ENCODE measurements at places on chromosomes 6 and 20.

DNA sequence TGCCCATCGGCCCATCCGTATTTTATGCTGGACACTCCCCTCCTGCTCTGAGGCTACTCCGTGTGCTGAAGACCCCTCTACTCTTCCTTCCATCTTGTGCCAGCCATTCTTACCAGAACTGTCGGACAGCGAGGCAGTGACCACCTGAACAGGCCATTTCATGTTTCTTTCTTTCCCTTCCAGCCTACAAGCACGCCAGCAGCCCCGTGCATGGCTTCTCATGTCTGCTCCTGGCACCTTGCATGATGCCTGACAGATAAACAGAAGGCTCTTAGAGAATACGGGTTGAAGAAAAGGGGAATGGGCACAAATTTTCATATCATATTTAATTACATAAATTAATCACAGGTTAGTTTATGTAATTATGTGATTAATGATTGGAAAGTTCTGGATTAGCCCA lies 95.7 kb downstream of the ARID1B start:
- DNase-seq, result no peak

DNA sequence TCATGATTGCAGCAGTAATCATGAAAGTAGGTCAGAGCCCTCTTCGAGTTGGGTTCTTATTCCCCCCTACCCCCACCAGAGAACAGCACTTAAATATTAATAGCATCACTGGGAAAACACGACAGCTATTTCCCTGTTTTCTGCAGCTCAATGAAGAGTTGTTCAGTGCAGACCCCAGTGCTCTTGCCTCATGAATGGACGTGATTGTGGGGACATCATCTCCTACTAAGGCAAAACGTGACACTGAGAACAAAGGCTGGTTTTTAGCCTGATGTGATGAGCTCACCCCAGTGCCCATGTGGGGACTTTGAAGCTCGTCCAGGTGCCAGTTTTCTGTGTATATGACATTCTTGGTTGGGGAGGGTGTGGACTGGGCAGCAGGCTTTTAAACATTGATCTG lies 105.9 kb downstream of the SLC35F1 start:
- DNase-seq, result no peak

GRCh38 chr6:168838037-168838399 lies 397.0 kb downstream of the SMOC2 start:
- no peak for DNase-seq

DNA sequence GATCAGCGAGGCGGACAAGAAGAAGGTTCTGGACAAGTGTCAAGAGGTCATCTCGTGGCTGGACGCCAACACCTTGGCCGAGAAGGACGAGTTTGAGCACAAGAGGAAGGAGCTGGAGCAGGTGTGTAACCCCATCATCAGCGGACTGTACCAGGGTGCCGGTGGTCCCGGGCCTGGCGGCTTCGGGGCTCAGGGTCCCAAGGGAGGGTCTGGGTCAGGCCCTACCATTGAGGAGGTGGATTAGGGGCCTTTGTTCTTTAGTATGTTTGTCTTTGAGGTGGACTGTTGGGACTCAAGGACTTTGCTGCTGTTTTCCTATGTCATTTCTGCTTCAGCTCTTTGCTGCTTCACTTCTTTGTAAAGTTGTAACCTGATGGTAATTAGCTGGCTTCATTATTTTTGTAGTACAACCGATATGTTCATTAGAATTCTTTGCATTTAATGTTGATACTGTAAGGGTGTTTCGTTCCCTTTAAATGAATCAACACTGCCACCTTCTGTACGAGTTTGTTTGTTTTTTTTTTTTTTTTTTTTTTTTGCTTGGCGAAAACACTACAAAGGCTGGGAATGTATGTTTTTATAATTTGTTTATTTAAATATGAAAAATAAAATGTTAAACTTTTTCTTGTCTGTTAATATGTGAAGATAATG lies 2.2 kb downstream of the HSPA1B start:
- DNase-seq, result peak; percentile 81

- no peak for DNase-seq
Observed at GRCh38 chr6:147564556-147564955, 56.1 kb downstream of the SAMD5 start.

GRCh38 chr6:1765160-1765903 lies 155.6 kb downstream of the FOXC1 start:
- no peak for DNase-seq

- DNase-seq, result peak; percentile 13
Observed at GRCh38 chr6:42279144-42279781, 61.6 kb upstream of the MRPS10 start.

DNA sequence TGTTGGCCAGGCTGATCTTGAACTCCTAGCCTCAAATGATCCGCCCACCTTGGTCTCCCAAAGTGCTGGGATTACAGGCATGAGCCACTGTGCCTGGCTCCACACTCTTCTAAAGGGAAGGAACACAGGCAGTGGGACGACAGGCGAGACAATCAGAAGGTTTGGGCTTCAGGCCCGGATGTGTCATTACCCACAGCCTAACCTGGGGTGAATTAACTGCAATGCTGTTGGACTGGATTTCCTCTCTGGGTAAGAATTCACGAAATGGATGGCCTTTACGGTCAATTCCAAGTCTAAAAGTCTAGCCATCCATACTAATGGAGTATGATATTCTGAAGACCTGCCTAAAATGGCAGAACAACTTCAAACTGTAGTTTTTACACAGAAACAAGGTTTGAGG lies 83.7 kb upstream of the CCDC28A start:
- DNase-seq, result no peak

DNA sequence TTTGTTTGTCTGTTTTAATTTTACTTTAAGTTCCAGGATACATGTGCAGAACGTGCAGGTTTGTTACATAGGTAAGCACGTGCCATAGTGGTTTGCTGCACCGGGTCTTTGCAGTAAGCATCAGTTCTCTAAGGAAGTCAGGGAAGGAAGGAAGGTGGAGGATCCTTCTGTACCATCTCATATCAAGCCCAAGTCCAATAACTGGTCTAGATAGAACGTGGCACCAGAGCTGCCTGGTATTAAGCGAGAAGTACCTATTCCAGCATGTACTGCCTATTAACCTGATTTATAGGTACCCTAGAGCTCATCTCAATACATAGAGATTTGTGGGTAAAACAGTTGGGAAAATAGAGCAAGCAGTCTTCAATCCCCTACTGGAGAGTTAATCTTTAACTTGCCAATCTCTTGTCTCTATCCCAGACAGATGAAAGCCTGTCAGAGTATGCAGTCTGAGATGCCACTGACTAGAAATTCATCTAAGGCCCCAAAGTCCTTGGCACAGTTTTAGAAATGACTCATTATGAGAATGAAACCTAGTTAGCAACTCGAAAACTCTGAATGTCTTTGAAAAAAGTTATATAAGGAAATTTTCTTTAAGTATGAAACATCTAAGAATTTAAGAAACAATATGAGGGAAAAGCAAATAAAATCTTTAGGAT lies 144.9 kb downstream of the TFAP2A start:
- DNase-seq, result no peak

- no peak for DNase-seq
Observed at GRCh38 chr20:59568509-59569024, 35.8 kb upstream of the PHACTR3 start.

- peak; percentile 100 for DNase-seq
Observed at GRCh38 chr6:26157251-26158075, 70.2 kb downstream of the HFE start.

DNA sequence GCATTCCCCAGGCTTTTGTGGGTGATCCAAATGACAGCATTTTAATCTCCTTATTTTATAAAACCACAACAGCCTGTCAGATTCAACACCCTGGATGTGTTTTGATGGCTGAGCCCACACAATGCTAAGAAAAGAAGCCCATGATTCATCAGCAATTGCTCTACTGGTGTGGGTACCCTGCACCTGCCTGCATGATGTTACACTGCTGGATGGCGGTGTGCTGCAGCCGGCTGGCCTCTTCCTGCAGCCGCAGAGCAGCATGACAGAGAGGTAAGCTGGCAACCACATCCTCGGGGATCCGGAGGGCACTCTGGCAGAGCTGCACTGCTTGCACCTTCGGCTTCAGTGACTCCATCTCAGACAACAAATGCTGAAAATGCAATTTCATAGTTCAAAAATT lies 327.5 kb downstream of the SYNE1 start:
- peak; percentile 38 for DNase-seq

GRCh38 chr6:87702589-87702945 lies 534 bp upstream of the AKIRIN2 start:
- DNase-seq, result no peak

GRCh38 chr6:36957773-36958271 lies 3.3 kb downstream of the PI16 start:
- DNase-seq, result no peak

- DNase-seq, result no peak
Observed at GRCh38 chr20:37492096-37492625, 28.9 kb upstream of the NNAT start.

DNA sequence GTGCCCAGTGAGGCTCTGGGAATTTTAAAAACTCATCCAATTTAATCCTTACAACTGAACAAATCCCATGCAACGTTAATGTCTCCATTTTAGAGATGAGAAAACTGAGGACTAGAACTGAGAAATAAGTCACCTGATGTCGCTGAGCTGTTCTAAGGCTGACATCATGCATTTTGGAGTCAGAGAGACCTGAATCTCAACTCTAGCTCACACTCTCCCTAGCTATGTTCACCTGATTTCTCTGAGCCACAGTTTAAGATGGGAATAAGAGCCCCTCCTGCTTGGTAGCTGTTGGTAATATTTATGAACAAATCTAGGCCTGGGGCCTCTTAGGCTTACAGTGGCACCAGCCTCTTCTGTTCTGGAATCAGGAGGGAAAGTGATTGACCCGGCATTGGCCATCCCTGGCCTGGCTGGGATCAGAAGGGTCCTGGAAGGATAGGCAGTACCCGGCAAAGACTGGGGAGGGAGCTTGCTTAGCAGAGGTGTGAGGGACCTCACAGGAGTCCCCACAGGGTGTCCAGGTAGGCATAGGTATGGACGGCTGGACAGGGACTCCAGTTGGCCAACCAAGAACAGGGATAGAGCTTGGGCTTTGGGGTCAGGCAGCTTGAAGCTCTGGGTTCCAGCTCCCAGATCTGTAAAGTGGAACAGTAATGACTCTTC lies 18.8 kb upstream of the CSNK2A1 start:
- no peak for DNase-seq

DNA sequence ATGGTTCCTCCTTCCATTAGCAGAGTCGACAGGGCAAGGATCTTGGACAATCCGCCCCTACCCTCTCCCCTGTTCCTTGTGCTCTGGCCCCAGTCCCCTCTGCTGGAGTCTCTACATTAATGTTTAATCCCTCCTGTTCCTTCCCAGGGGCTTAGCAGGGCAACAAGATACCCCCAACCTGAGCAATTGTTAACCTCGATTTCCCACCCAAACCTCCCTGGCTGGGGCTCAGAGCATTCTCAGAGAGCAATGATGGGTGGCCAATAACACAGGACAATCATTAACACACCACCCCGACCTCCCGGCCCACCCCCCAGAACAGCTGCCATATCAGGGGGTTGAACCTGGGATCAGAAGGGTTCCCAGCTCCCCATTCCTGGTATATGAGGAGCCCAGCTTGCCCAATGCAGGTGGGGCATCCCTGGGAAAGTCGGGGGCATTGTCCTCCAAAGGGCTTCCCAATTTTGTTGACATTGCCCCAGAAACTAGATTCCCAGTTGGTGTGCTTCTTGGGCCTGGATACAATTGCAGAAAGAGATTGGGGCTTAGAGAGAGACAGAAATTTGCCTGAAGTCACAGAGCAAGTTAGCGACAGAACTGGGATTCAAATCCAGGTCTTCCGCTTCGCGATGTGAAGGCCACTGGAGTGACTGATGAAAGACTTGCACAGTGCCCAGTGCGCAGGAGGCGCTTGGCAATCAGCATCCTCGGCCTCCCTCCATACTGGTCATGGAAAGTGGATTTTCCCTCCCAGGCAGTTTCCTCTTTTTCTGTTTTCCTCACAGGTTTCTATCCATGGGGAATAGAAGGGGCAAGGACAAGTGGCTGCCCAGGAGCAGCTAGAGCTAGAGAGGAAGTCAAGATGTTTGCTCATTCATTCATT lies 59.6 kb upstream of the TTPAL start:
- DNase-seq, result no peak

GRCh38 chr6:41046084-41046483 lies 3.8 kb downstream of the TSPO2 start:
- DNase-seq, result no peak

DNA sequence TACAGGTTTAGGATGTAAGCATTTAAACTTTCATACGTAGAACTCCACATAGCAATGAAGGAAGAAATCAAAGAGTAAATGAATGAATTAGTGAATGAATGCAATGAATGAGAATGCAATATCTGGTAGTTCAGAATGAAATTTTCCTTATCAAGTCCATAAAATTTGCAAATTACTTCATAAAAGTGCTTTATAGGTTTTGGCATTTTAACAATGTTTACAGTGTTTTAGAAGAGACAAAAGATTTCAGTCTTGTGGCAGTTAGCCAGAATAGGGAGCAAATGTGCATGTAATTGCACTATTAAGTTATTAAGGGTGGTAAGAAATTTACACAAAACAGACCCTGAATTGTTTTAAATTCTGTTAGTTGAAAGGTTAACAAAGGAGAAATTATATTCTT lies 739.4 kb upstream of the FLRT3 start:
- DNase-seq, result no peak

DNA sequence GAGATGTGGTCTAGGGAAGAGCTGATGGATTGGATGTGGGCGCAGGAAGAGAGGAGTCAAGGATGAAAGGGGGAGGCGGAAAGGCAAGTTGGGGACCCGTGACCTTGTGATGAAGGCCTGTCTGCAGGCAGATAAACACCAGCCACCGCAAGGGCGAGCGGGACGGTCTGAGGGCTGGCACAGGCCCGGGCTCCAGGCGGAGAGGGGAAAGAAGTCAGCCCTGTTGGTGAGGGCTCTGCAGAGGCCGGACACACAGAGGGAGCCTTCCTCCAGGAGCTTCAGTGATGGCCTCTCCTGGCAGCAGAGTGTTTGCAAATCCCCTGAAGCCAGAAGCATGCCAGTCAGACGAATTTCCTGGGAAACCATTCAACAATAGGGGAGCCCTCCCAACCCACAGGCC lies 112.2 kb downstream of the ZDHHC14 start:
- DNase-seq, result no peak

- DNase-seq, result no peak
Observed at GRCh38 chr6:134099770-134100169, 47.3 kb upstream of the SLC2A12 start.

DNA sequence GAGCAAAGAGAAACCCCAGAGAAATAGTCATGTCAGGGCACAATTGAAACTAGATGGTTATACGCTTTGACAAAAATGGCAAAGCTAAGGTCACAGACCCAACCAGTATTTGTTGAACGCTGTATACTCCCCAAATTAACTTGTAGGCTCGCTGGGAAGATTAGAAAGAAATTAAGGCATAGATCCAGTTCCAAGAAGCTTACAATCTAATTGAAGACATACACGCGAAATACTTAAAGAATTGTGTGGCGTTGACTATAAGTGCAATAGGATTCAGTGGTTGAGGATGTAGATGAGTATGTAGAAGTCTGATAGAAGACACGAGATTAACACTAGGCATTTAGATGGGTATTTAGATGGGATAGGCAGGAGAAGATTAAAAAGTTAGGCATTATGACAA lies 525 bp downstream of the FAM229B start:
- DNase-seq, result no peak

DNA sequence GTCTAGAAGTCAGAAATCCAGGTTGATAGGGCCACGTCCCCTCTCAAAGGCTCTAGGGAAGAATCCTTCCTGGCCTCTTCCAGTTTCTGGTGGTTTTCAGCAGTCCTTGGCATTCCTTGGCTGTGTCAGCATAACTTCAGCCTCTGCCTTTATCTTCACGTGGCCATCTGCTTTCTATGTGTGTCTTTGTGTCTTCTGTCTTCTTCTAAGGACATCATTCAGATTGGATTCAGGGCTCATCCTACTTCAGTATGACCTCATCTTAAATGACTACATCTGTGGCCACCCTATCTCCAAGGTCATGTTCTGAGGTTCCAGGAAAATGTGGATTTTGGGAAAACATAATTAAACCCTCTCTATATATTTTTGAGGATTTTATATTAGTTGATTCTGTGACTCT lies 23.0 kb downstream of the C6orf89 start:
- DNase-seq, result no peak

All from stimulated activated naive CD4-positive, alpha-beta T cell (primary cell).